ENCODE measurements at places on chromosomes 16 and 17.

DNA sequence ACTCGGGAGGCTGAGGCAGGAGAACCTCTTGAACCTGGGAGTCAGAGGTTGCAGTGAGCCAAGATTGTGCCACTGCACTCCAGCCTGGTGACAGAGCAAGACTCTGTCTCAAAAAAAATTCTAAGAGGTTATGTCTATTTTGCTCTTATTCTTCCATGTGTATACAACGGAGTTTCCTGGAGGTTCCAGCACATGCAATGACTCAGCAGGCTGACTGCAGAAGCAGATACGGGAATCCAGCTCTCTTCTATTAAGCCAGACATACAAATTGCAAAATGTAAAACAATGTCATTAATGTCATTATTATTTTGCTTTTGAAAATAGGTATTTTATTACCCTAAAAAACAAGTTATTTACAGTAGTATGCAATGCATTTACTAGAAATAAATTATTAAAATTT, 18.4 kb downstream of the MIEF2 start:
- no peak for DNase-seq

- no peak for DNase-seq
These were observed 42.3 kb upstream of the CCNF start for GRCh38 chr16:2386990-2387389.

GRCh38 chr17:78391843-78392242, 13.4 kb downstream of the PGS1 start:
- no peak for DNase-seq

DNA sequence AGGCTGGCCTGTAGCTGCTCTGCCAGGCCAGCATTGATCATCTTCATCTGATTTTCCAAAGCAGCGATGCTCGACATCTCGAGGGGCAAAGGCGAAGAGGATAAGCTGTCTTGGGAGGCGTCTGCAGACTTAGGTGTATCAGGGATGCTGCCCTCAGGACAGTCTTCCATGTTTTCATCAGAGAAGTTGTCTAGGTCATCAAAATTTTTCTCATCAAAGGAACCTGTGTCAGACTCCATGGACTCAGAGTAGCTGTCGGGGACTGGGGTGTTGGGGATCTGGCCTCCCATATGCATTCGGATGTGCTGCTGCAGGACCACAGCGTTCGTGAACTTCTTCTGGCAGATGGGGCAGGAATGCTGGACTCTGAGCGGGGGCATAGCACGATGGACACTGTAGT, 11.5 kb downstream of the SALL1 start:
- DNase-seq = no peak

- no peak for DNase-seq
These were observed 28.1 kb upstream of the SIAH1 start for GRCh38 chr16:48413272-48413671.

DNA sequence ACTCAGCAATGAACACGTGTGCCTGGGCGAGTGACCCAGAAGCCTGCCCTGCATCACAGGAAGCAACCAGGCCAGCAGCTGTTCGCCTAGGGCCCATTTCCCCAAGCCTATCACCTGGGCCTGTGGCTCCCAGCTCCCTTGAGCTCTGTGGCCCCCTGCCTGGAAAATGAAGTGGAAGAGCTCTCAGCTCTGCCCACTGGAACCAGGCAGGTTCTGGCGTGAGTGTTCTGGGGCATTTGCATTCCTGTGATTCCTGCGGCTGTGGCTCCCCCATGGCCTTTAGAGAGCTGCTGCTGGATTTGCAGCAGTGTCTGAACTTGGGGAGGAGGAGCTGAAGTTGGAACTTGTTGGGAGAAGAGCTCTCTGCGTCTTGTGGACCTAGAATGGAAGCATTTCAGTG, 22.8 kb downstream of the PGS1 start:
- no peak for DNase-seq

DNA sequence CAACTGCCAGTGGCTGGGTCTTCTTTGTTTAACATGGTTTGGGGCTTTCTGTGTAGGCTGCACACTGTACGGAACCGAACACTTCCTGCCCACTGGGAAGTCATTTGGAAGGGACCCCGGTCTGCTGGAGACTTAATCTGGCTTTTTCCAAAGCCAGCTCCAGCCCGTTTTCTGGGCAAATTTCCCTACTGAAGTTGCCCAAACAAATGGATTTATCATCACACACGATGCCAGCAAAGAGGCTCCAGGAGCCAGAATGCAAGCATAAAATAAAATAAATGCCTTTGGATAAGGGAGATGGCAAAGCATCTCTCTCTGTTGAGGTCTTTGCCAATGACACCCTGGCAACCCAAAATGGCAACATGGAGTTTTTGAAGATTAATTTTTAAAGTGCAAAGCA, 259.9 kb upstream of the IRX3 start:
- no peak for DNase-seq

DNA sequence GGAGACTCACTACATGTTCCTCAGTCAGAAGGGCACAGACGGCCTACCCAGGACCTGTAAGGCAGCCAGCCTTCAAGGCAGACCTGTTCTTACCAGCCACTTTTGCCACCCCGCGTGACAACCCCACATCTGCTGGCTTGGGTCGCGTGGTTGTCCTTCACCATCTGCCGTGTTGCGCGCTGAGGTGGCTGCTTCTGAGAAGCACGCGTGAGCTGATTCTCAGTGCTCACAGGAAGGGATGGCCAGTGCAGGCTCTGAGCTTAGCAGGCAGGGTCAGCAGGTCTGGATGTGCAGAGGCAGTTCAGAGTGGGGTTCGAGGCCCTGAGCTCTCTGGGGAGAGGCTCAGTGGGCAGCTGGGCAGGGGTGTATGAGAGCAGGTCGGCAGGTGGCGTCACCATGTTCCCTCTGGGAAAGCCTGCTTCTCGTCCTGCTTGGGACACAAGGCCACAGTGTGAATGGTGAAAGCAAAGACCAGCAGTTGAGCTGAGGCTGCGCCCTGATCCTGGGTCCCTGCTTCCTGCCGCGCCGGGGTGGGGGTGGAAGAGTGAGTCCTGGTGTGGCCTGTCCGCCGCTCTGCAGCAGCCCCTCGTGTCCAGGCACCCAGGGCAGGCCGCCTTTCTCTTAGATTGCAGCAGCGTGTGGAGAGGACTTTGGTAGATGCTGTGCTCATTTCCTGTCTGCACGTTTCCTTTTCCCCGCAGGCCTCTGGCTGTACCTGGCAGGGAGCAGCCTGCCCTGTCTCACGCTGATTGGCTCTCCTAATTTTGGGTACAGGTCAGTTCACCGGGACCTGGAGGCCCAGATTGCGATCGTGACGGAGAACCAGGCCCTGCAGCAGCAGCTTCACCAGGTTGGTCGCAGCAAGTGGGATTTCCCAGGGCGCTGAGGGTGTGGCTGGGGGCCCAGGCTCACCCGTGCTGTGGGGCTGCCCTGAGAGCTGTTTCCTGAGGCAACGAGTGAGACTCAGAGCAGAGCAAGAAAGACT, 36.0 kb downstream of the PGS1 start:
- peak; percentile 13 for DNase-seq

- no peak for DNase-seq
These were observed 50.1 kb downstream of the RHOT1 start for GRCh38 chr17:32192379-32192778.

- no peak for DNase-seq
These were observed 37.9 kb downstream of the CMIP start for GRCh38 chr16:81482329-81483063.

DNA sequence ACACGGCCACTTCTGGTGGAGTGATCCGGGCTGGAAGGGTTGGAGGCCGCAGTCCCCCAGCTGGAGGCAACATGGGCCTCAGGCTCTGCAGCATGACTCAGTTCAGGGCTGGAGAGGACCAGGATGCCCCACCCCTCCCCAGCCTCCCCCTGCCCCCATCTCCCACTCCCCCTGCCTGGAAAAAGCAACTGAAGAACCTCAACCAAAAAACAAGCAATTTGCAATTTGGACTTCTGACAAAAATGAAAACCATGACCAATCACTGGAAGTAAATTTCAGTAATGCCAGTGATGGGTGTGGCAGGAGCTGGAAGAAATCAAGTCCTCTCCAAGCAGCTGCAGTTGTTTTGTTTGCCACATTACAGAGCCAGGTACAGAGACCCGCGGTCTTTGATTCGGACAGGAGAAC, 6.6 kb upstream of the MIF4GD start:
- DNase-seq = no peak

DNA sequence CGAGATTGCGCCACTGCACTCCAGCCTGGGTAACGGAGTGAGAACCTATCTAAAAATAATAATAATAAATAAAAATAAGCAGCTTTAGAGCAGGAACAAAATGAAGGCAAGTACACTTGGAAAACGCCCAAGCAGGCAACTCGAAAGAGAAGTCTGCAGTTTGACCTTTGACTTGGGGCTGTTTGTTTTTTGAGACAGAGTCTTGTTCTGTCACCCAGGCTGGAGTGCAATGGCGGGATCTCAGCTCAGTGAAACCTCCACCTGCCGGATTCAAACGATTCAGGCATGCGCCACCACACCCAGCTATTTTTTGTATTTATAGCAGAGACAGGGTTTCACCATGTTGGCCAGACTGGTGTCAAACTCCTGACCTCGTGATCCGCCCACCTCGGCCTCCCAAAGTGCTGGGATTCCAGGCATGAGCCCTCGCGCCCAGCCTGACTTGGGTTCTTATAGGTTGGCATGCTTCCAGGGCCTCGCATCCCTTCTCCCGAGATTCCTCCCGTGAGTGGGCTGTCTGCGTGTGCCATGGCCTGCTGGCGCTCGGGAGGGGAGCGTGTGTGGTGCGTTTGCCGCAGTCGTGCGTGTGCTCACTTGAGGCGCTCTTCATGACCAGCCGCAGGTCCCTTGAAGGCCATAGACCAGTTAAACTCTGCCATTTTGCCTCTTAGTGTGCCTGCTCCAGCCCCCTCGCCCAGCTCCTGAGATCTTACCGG, 18.4 kb upstream of the UBE2I start:
- DNase-seq = no peak

DNA sequence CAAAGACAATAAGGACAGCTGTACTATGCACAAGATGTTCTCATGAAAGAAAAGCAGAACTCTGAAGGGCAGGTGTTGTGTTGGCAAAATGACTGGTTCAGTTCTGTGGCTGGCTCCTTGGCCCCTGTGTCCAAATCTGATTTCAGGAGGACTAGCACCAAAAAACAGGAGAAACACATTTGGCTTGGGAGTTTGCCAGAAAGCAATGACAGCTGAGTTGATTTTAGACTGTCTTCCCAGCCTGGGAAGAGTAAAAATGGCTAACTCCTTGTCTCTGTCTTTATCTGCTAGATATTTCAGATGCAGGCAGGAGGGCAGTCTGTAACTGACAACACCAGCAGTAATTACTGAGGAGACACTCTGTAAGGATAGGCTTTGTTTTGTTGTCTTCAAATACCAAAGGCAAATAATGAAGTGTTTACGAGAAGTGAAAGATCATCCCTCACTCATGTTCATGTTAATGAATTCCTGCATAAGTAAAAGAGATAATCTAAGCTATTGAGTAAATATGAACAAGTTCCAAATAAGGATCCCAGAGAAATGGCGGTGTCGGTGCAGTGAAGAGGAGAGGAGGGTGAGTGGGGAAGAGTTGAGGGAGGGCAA, 989.0 kb downstream of the CDH11 start:
- no peak for DNase-seq

DNA sequence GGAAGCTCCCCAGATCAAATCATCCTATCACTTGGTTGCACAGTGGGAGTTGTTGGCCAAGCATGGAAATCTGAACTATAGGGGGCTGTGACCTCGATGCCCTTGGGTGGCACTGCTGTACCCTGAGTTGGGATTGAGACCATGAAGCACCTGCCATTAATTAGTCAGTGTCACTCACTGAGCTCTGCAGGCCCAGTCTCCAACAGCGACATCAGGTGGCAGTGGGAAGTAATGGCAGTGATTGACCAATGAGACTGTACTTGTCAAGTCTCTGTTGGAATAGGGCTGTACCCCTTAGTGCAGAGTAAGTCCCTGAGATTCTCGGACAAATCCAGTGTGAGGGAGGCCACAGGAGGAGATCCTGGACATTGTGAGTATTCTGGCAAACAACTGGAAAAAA, 118.0 kb upstream of the RPL38 start:
- DNase-seq = no peak

- DNase-seq = no peak
These were observed 837 bp downstream of the LRRC59 start for GRCh38 chr17:50396261-50397110.

GRCh38 chr17:20611309-20611708, 31.8 kb downstream of the CDRT15L2 start:
- DNase-seq = no peak

DNA sequence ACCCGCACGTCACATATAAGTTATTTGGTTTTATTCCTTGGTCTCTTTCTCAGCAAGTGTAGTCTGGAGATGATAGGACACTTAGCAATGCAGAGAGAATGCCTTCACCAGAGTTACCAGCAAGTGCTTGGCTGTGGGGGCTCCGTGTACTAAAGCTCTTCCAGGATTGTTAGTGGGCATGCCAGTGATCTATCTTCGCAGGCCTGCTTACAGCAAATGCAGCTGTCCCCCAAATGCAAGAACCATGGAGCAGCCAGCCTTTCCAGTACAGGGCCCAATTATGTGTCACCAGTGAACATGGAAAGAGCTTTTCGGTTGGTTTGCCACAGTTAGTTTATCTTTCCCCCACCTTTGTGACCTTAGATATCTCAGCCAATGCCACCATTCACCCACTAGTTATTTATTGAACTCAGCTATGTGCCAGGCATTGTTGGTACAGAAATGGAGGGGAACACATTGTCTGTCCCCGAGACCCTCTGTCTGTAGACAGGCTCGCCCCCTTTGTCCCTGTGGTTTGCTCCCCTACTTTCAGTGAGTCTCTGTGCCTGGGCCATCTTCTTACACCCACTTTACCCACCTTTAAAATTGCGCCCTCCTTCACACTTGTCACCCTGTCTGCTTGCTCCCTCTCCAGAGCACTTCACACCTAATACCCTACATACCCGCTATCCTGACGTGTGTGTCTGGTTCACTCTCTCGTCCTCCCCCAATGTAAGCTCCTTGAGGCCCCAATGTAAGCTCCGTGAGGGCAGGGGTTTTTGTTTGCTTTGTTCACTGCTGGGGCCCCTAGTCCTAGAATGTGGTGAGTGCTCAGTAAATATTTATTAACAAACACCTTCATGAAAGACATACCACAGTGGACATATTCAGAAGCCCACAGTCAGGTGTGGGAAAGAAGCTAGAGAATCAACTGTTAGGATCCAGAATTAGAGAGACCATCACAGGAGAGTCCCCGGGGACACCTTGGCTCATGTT, 13.3 kb downstream of the USP10 start:
- no peak for DNase-seq

DNA sequence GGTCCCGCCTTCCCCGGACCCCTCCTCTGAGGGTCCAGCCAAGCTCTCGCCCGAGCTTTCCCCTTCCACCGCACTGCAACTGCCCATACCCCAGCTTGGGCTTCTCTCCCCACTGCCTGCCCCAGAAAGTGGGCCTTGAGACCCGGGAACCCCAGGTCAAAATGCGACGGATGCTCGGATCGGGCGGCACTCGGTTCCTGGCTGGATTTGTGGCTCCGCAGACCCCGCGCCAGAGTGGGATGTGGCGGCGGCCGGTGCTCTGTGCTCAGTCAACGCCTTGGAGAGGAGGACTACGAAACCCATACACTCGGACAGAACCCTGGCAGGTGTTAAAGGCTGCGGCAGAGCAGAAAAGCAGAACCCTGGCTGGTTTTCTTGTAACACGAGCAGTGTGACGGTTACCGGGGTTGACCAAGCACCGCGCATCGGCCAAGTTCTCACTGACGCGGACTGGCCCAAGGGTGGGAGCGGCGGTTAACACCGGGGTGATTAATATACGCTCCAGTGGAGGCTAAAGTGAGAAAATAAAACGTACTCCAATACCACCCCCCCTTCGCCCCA, 885 bp upstream of the SLFN13 start:
- DNase-seq = no peak

- peak; percentile 54 for DNase-seq
These were observed 5.5 kb upstream of the KIF22 start for GRCh38 chr16:29784901-29785500.

GRCh38 chr17:76397184-76397583, 12.8 kb downstream of the SPHK1 start:
- no peak for DNase-seq

All from stimulated activated CD8-positive, alpha-beta memory T cell treated with anti-CD3 and anti-CD28 coated beads, Interleukin-7, amount 100 ng/mL, for 1 hour (primary cell).